ENCODE measurements at places on chromosomes 1 and 21. TPM values are rescaled to one million over a fixed set of nuclear protein-coding genes. Genes with fewer than 3 reads are reported as not detected.

Gene C1orf87
- not detected for total RNA-seq

Gene TNFSF4
- total RNA-seq: not detected

Gene SLC45A1
- total RNA-seq: 3.0 TPM

Gene MTX1
- 74.6 TPM for total RNA-seq

Gene LINGO4
- not detected for total RNA-seq

Gene DCST2
- total RNA-seq: 0.50 TPM

Gene GNPAT
- total RNA-seq: 35.0 TPM

Gene CELA2B
- not detected for total RNA-seq

Gene OVAAL
- total RNA-seq: not detected

Gene KCNN3
- 0.07 TPM for total RNA-seq

Gene FBLIM1
- total RNA-seq: 26.3 TPM

Gene CTSS
- 20.3 TPM for total RNA-seq

Gene ASPM
- 22.7 TPM for total RNA-seq

Gene FMO2
- not detected for total RNA-seq

Gene CHTOP
- total RNA-seq: 76.1 TPM

Gene BGLAP
- not detected for total RNA-seq

Gene PRKAA2
- total RNA-seq: 2.6 TPM

Gene ELOA
- 26.5 TPM for total RNA-seq

Gene TRIM17
- not detected for total RNA-seq

Gene HSD3B1
- not detected for total RNA-seq

Gene SELE
- total RNA-seq: not detected

Gene ZMYND12
- total RNA-seq: 0.20 TPM

Gene C8A
- total RNA-seq: not detected

Gene TNFRSF25
- total RNA-seq: 3.7 TPM

Gene SIM2
- 11.7 TPM for total RNA-seq

Gene LCE1A
- not detected for total RNA-seq

Gene FAAP20
- total RNA-seq: 36.9 TPM

Gene ANKRD35
- not detected for total RNA-seq

Gene SYT11
- total RNA-seq: 1.3 TPM

Gene CLCA2
- not detected for total RNA-seq

Gene CD1D
- not detected for total RNA-seq

Gene ENO1
- 3,010 TPM for total RNA-seq

Gene TAS1R2
- not detected for total RNA-seq

Gene COA7
- 21.9 TPM for total RNA-seq

Gene PTGFR
- not detected for total RNA-seq

Measured in A549 treated with RU486 at 1 μM for 4 hours (cell line).